GM20000 (cell line): ENCODE measurements at places on chromosomes 2 and 18.

GRCh38 chr2:201697899-201698298 is 545 bp downstream of the MPP4 start:
- DNase-seq = no peak

DNA sequence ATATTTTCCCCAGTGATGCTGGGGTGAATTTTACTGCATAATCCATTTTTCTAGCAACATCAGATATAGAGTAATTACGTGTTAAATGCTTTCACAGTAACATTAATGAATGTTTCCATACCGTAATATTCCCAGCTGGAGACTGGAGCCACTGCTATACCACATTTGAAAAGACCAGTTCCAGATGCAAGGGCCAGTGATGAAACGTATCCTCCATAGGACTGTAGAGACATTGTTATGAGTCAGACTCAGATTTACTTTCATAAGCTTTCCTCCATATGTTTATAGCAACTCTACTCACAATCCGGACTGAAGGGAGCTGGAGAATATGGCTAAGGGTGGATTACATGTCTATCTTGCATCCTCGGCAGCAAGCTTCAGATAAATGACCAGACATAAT is 22.7 kb upstream of the GCG start:
- DNase-seq = no peak

DNA sequence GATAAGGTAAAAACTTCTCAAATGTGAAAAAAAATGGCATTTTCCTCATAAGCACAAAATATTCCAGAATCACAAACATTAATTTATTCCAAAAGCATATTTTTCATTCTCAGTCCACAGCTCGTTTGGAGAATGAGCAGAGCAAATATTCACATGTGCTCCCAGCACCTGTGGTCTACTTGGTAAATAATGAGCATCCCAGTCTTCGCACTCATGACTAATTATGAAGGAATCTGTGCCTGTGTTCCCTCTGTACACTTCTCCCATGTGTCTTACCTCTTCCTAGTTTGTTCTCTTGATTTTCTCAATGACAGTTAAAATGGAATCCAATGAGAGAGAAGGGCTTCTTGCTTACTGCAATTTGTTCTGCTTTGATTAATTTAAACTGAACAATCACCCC is 671.0 kb upstream of the SOX11 start:
- no peak for DNase-seq

GRCh38 chr2:186440506-186440905 is 45.6 kb upstream of the ZC3H15 start:
- no peak for DNase-seq

GRCh38 chr18:24913507-24914170 is 438.3 kb downstream of the ZNF521 start:
- no peak for DNase-seq

DNA sequence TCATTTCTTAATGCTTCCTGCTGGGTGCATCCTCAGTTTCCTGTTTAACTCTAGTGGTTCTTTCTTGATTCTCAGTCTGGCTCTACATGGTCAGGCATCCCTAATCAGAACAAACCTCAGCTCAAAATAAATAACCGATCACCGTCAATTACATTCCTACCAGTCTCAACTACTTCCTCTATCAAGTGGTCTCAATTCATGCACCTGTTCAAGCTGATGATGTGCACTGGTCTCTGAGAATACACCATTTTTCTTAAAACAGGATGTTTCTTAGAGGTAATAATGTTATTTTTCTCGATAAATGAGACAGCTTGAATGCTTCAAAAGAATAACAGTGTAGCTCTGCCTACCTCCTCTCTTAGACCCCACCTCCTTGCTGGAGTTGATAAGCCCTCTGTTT is 420.9 kb downstream of the SOCS6 start:
- no peak for DNase-seq

DNA sequence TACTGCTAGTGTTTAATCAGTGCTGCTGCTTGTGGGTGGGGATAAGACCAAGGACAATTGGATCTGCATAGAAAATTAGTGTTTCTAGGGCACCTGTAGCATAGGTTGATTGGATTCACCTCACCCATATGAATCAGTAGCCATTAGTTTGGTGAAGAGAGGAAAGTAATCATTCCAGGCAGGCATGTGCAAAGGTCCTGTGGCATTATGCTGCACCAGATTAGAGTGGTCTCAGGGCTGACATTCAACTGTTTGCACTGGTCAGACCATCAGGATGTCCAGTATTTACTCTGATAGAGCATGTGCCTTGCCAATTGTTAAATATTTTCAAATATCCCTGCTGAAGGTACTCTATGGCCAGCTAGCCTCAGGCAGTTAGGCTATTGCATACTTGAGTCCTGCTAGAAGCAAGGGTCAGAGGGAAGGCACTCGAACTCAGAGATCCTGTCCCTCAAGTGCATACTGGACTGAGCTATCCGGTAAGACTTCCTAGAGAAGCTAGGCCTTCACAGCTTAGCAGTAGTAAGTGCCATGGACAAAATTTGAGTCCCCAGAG is 64.7 kb downstream of the SKA1 start:
- DNase-seq = no peak

DNA sequence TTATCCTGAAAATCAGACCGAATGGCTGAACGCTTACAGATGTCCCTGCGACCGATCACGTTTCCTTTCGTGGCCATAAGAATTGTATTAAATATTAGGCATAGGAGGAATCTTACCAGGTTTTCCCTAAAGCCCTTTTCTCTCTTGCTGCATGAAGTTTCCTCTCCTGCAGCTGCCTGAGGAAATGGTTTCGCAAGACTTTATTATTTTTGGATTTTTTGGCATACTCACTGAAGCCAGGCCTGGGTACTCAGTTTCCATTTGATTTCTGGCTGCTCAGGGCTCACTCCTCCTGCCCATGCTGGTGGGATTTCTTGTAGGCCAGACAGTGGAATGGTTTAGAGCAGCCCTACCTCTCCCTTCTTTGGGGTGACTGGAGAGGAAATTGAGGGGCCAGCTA is 114.0 kb downstream of the KLHL29 start:
- no peak for DNase-seq

- peak; percentile 73 for DNase-seq
These were observed 24.9 kb downstream of the BIN1 start for GRCh38 chr2:127081826-127082633.

GRCh38 chr2:3294069-3294468 is 83.5 kb downstream of the EIPR1 start:
- no peak for DNase-seq

DNA sequence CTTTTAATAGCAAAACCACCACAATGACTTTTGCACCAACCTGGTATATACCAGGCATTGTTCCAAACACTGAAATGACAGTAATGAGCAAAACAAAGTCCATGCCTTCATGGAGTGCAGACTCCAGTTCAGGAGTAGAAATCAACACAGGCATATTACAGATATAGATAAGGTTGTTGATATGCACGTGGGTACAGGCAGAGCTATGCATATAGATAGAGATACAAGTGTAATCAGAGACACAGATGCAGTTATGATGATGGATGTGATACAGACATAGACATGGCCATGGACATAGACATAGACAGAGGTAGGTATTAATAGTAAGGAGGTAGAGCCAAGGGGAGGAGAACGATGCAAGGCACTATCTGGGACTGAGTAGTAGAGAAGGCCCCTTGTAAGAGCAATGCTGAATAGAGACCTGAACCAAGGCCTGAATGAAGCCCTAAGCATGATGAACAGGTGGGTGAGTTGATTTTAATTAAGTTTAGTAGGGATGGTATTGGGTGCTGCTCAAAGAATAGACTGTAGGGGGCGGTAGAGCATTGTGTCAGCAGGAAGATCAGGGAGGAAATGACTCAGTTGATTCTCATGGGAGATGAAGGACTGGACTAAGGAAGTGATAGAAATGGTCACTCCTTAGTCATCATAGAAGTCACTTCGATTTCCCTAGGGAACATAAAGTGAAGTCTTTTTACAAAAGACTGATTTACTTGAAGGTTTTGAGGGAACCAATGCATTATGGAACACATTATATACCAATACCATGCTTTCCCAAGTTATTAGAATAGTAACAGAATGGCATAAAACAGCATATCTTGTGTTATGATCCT is 39.4 kb downstream of the CMPK2 start:
- DNase-seq = peak; percentile 59

DNA sequence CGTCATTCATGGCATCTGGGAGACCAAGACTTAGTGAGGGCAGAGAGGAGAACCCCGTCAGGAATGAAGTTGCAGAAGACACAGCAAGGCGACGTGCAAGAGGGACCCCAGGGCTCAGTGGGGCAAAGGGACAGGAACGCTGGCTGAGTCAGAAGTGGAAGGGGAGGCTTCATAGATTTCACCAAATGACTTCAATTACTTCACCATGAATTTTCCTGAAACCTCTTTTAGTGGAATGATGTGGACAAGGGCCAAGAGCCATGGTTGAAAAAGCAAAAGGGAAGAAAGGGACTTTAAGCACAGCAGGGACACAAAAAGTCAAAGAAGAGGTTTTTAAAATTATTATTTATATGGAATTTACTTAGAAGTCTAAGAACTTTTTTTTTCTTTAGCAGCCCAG is 141.6 kb upstream of the PID1 start:
- DNase-seq = no peak
